Fibroblast of skin of left quadriceps (primary cell): ENCODE measurements at places on chromosomes 16 and 17.

- DNase-seq: no peak
Observed at GRCh38 chr17:56679777-56680422, 86.4 kb downstream of the NOG start.

GRCh38 chr17:71866095-71866494 lies 254.7 kb upstream of the SOX9 start:
- DNase-seq: no peak

DNA sequence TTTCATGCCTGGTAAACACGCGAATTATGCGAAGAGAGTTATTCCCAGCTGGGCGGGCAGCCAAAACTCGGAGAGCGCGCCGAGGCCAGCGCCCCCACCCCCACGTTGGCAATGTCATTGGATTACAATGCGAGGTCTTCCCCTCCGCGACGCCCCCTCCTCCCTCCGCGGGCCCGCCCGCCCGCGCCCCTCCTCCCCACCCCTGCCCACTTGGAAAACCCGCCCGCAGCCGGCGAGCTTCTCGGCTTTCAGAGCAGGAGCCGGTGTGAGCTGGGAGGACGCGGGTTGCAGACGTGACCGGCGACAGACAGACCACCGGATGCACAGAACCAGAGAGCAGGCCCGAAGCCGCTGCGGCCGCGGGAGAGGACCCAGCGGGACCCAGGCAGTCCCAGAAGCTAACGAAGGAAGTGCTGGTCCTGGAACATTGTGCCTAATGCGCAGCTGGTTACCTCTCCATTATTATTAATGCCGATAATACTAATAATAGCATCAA lies 4.0 kb downstream of the NOG start:
- DNase-seq: no peak

GRCh38 chr17:41338961-41339485 lies 11.6 kb downstream of the KRT33A start:
- no peak for DNase-seq
